ENCODE measurements at places on chromosomes 1 and 21. TPM values are rescaled to one million over a fixed set of nuclear protein-coding genes. Genes with fewer than 3 reads are reported as not detected.

GDAP2 gene
- total RNA-seq = 38.2 TPM

GRCh38 chr1:111878091-111878490 lies 111.4 kb downstream of the KCND3 start:
- no peak overlapping the region for H3K4me3 ChIP-seq
- no peaks in the 10 kb centered on the region for H3K27me3 ChIP-seq
- H3K36me3 ChIP-seq = no peaks in the 10 kb centered on the region
- peaks cover 12% of the 10 kb centered on the region for H3K4me1 ChIP-seq
- no peak for DNase-seq

GRCh38 chr1:35447278-35447677 lies 109.9 kb downstream of the KIAA0319L start:
- no peaks in the 10 kb centered on the region for H3K27me3 ChIP-seq
- peaks cover 12% of the 10 kb centered on the region for H3K4me1 ChIP-seq
- H3K27ac ChIP-seq = no peak overlapping the region
- no peak overlapping the region for H3K4me3 ChIP-seq
- no peak for DNase-seq

- H3K4me3 ChIP-seq = no peak overlapping the region
- DNase-seq = no peak
- peak overlapping the region; percentile 48 for H3K27ac ChIP-seq
- H3K27me3 ChIP-seq = no peaks in the 10 kb centered on the region
- no peaks in the 10 kb centered on the region for H3K36me3 ChIP-seq
Measured at GRCh38 chr21:38308532-38309119, 51.8 kb downstream of the KCNJ15 start.

DNA sequence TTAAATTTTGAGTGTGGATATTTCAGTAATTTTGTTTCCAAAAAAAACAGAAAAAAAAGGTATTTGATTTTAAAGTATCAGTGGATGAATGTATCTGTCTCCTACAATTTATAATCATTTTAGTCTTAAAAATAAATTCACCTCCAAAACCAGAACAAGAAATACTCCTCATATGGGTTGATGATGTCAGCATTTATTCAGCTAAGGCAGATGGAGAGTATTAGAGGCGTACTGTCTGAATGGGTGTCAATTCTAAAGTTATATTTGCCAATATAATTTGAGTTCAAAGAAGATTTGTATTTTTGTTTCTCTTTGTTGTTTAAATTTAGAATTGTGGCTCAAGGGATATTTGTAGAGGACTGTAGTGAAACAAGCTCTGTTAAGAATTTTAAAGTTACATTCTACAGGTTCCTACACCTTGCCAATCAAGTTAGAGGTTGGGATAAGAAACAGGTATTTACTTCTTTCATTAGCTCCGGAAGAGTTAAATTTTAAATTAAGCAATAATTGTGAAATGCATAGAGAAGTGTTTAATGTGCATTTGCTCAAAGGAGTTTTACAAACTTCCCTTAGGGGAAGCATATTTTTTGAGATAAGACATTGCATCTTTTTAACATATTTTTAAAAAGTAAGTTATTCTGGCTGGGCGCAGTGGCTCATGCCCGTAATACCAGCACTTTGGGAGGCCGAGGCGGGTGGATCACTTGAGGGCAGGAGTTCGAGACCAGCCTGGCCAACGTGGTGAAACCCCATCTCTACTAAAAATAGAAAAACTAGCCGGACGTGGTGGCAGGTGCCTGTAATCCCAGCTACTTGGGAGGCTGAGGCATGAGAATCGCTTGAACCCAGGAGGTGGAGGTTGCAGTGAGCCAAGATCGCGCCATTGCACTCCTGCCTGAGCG lies 1.2 kb downstream of the PLA2G4A start:
- DNase-seq = no peak
- no peaks in the 10 kb centered on the region for H3K36me3 ChIP-seq
- H3K27me3 ChIP-seq = no peaks in the 10 kb centered on the region
- H3K4me3 ChIP-seq = peak overlapping the region; percentile 92
- H3K27ac ChIP-seq = no peak overlapping the region

DNA sequence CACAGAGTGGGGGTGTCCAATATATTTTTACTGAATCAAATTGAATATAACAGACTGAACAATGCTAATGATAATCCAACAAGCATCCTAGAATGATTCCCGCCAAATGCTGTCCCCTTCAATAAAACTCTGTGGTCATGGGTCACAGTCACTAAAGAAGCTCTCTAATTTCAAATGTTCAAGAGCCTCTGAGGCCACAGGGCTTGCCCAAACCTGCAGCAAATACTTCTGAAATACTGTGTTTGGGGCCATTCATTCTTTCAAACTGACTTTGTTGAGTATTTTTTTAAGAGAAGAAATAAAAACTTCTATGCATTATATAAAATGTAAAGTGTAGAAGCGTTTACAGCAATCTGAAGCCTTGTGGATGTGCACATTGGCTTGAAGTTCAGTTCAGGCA lies 7.6 kb upstream of the BEND5 start:
- no peak for DNase-seq
- H3K27me3 ChIP-seq = no peaks in the 10 kb centered on the region
- no peaks in the 10 kb centered on the region for H3K4me1 ChIP-seq
- no peak overlapping the region for H3K4me3 ChIP-seq
- no peak overlapping the region for H3K27ac ChIP-seq
- H3K36me3 ChIP-seq = no peaks in the 10 kb centered on the region

GRCh38 chr1:30444401-30444800 lies 279.0 kb downstream of the MATN1 start:
- DNase-seq = no peak
- H3K27me3 ChIP-seq = no peaks in the 10 kb centered on the region
- H3K36me3 ChIP-seq = no peaks in the 10 kb centered on the region
- no peak overlapping the region for H3K4me3 ChIP-seq
- H3K4me1 ChIP-seq = no peaks in the 10 kb centered on the region

GRCh38 chr1:228478326-228478725 lies 8.9 kb upstream of the RNF187 start:
- DNase-seq = no peak
- no peaks in the 10 kb centered on the region for H3K4me1 ChIP-seq
- no peaks in the 10 kb centered on the region for H3K27me3 ChIP-seq
- H3K4me3 ChIP-seq = no peak overlapping the region
- H3K36me3 ChIP-seq = no peaks in the 10 kb centered on the region
